ENCODE measurements at places on chromosomes 1 and 21.

- no peak for DNase-seq
Observed at GRCh38 chr1:35266306-35266705, 2.2 kb upstream of the ZMYM4 start.

GRCh38 chr1:8047112-8047511, 21.0 kb upstream of the ERRFI1 start:
- no peak for DNase-seq

- DNase-seq = no peak
Observed at GRCh38 chr21:44370027-44370735, 16.8 kb downstream of the TRPM2 start.

GRCh38 chr1:232140419-232141166, 489.3 kb downstream of the SIPA1L2 start:
- no peak for DNase-seq

DNA sequence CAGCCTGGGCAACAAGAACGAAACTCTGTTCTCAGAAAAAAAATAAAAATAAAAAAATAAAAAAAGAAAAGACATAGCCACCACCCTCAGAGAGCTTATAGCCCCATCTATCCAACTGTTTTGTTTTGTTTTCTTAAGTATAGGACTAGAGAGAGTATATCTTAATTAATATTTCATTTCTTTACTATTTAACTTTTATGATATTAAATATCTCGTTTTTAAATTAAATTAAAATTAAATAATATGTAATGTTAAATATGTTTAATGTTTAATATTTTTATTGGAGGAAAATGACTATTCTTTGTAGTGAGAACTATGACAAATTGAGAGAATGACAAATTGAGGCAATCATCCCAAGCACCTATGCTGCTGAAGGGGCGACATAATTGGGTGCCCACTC, 33.1 kb upstream of the YTHDF2 start:
- no peak for DNase-seq

- DNase-seq = no peak
Observed at GRCh38 chr1:180581635-180582039, 22.9 kb downstream of the OVAAL start.

DNA sequence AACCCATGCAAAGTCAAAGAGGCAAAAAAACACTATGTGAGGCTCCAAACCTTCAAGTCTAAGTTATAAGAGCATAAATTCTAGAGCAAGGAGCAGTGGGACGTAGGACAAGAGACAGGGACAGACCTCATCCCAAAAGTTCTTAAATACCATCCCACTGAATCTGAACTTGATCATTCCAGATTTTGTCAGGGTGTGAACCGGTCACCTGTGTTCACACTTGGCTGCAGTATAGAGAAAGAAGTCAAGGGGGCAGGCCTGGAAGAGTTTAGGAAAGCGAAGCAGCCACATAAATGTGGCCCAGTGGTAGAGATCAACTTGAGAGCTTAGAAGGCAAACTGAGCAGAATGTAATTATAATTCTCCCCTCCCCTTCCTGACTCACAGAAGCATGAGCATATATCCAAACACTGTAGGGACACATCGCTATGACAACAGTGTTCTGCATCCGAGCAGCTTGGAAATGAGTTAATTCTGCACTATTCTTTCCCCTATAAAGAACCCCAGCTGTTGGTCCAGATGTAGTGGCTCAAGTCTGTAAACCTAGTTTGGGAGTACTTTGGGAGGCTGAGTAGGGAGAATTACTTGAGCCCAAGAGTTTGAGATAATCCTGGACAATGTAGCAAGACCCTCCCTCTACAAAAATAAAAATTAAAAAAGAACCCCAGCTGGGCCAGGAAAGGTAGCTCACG, 2.7 kb downstream of the AKR7A2 start:
- no peak for DNase-seq

- no peak for DNase-seq
Observed at GRCh38 chr1:243454328-243454997, 198.6 kb downstream of the SDCCAG8 start.

DNA sequence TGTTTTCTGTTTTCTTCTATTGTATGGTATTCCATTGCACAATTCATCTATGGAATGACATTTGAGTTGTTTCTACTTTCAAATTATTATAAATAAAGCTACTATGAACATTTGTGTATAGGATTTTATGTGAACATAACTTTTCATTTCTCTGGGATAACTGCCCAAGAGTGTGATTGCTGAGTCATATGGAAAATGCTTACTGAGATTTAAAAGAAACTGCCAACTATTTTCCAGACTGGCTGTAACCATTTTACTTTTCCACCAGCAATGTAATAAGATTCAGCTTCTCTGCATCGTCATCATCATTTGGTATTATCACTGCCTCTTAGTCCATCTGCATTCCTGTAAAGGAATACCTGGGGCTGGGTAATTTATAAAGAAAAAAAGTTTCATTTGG, 779.6 kb upstream of the PRMT6 start:
- no peak for DNase-seq

DNA sequence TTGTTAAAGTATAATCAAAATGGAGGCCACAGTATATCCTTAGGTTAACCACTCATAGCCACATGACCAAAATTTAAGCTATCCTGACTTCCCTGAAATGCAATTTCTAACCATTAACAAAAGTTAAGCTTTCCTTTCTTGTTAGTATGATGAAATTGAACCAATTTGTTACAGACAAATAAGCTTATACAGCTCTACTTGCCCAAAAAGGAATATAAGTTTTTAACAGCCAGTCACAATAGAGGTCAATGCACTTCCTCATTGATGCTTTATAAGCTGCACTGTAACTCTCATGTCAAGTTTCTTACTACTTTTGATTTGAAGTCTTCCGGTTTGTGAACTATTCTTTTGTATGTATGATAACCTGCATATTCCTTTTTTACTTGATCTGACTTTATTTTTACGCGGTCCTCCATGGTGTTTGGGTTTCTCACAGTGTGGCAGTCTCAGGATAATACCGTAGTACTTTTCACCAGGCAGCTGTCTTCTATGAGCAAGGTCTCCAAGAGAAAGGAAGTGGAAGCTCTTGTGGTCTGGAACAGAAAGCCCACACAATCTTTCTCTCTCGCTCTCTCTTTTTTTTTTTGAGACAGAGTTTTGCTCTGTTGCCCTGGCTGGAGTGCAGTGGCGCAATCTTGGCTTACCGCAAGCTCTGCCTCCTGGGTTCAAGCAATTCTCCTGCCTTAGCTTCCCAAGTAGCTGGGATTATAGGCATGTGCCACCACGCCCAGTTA, 331.6 kb downstream of the SRGAP2C start:
- no peak for DNase-seq

- DNase-seq = no peak
Observed at GRCh38 chr1:26529405-26529654, 231 bp upstream of the RPS6KA1 start.

- no peak for DNase-seq
Observed at GRCh38 chr1:177211231-177211630, 40.5 kb downstream of the BRINP2 start.

DNA sequence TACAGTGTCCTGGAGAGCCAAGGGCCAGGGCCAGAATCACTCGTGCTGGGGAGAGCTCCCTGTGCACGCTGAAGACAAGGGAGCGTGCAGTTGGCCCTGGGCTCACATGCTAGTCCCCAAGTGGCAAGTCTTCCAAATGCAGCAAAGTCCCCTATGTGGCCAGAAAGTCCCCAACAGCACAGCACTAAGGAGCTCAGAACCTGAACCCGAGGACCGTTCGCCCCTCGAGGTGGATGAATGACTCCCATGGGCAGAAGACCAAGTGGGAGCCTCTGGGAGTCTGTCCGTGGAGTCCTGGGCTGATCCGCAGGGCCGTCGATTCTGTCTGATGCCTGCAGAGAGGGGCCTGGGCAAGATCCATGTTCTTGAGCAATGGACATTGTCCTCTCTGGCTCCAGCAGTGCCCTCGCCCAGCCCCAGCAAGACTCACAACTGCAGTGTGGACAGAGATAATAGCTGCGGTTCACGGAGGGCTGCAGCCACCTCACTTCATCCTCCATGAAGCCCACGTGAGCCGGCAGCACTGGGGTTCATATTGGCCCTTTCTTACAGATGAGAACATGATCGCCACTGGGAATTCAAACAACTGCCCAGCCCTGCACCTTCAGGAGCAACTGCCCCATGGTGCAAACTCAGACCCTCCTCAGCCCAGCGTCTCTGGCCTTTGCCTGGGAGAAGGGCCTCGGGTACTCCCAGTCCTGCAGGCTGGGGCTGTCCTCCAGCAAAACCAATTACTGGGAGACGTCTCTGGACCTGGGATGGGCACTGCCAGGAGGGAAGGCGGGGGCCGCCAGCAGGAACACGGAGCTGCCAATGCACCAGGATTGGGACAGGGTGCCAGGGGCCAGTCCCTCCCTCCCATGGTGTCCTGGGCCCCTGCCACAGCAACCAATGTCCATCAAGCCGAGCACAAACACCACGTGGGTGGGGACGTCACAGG, 243.7 kb downstream of the NPHP4 start:
- DNase-seq = no peak
